ENCODE measurements at places on chromosomes 6 and 20. TPM values are rescaled to one million over a fixed set of nuclear protein-coding genes. Genes with fewer than 3 reads are reported as not detected.

GRCh38 chr20:5008759-5009158 is 7.4 kb upstream of the SLC23A2 start:
- DNase-seq = no peak

DNA sequence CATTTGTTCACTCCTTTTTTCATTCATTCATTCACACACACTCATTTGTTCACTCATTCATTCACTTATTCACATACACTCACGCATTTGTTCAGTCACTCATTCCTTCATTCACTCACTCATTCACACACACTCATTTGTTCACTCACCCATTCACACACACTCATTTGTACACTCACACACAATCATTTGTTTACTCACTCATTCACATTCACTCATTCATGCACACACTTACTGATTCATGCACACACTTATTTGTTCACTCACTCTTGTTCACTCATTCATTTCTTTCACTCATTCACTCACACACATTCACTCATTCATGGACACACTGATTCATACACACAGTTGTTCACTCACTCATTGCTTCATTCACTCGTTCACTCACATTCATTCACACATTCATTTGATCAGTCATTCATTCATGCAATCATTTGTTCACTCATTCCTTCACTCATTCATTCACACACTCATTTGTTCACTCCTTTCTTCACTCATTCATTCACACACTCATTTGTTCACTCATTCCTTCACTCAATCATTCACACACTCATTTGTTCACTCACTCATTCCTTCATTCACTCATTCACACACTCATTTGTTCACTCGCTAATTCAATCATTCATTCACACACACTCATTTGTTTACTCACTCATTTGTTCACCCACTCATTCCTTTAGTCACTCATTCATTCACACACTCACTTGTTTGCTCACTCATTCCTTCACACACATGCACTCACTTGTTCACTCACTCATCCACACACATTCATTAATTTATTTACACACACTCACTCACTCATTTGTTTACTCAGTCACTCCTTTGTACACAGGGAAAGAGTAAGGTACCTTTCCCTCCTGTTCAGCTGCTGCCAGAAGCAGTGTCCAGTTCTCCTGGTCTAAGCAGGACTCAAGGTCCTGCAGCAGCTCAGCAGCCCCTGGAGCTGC is 50.7 kb upstream of the BHLHE23 start:
- DNase-seq = no peak

DNA sequence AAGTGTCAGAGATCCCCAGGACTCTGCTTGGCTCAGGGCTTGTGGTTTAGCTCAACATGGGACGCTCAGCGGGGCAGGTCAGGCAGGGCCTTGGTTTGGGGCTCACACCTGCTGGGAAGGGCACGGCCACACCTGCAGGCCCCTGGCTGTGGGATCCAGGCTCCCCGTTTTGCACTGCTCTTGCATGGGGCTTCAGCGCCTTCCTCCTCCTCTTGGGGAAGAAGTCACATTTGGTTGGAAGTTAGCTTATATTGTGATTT is 378.3 kb downstream of the CDH4 start:
- no peak for DNase-seq

- DNase-seq = no peak
Observed at GRCh38 chr20:34402461-34402860, 39.4 kb downstream of the ITCH start.

GRCh38 chr6:104460738-104461483 is 398.8 kb downstream of the HACE1 start:
- DNase-seq = no peak

GRCh38 chr6:110812719-110813118 is 2.5 kb downstream of the CDK19 start:
- no peak for DNase-seq

GRCh38 chr20:46705378-46705729 is 4.1 kb upstream of the SLC2A10 start:
- no peak for DNase-seq

DNA sequence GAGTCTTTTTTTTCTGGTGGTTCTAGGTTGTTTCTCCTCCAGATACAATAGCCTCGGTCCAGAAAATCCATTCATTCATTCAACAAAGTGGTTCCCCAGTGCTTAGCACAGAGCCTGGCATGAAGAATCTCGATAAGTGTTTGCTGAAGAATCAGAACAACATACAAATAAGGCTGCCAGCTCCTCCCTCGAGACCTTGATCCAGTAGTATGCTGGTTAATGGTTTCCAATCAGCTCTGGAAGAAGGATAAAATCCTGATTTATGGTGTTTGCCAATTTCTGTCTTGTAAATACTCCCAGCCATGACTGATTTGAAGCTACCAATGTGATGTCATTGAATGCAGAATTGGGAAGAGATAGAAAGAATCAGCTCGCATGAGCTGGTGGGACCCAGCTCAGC is 3.3 kb downstream of the HSPA12B start:
- no peak for DNase-seq

DNA sequence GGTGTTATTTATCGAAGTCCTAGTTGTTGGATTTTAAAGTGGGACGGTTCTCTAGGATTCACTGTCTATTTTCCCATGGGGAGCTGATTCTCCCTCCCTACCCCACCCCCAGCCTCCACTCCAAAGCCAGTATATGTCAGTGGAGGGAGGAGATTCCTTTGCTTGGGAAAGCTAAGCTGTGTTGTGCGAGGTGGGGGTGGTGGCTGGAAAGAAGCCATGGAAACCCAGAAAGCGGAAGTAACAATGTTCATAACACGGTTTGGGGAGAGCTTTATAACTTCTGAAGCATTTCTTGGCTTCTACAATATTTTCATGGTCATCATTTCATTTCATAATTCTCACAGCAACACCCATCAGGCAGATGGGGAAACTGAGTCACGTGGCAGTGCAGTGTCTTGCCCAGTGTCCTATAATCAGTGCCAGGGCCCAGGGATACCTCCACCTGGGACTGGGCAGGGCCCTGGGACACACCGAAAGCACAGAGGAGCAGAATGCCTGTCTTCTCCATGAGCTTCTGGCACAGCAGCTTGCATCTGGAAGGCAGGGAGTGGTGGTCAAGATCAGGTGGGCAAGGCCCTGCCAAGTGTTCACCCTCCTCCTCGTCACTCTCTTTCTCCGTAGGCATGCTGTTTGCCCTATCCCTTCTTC is 4.5 kb downstream of the SUN5 start:
- no peak for DNase-seq

The HSPA1L gene
- total RNA-seq = 0.82 TPM
